ENCODE measurements at places on chromosomes 7 and 10.

DNA sequence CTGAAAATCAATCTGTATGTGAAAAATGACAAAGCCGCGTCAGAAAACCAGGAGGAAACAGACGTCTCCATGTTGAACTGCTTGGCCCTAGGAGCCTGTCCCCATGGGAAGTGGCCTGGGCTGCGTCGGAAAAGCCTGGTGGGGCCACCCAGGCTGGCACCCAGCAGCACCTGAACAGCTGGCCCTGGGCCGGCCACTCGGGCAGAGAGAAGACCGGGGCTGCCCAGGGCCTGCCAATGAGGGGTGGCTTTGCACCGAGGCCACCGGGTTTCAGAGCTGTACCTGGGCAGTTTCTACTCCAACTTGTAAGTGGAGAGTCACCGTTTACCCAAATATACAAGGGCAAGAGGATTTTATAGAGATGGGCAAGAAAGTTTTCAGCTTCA, 1.1 kb upstream of the FUOM start:
- DNase-seq = no peak

- DNase-seq = no peak
Measured at GRCh38 chr10:1454951-1455350, 282.4 kb downstream of the ADARB2 start.

- no peak for DNase-seq
Measured at GRCh38 chr10:78696791-78697395, 371.9 kb upstream of the ZMIZ1 start.

- no peak for DNase-seq
Measured at GRCh38 chr7:142176901-142177300, 65.4 kb downstream of the MGAM2 start.

DNA sequence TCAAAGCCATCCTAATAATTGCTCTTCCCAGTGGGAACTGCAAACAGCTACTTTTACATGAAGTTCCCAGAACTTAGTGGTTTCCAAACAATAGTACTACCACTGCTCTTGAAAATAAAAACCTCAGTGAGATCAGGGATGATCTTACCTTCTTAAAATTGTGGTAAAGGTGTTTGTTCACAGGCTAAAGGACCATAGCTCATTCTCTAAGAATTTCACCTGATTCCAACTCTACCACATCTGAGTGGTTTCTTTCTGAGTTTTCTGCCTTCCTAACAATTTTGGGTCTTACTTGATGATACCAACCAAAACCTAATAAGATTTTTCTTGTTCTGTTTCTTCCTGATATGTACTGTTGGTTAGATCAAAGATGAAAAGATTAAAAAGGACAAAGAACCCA, 45.6 kb upstream of the AGBL3 start:
- no peak for DNase-seq

- DNase-seq = no peak
Measured at GRCh38 chr7:6151994-6152735, 120.3 kb downstream of the CYTH3 start.
